ENCODE measurements at places on chromosomes 2 and 18.
A peak's percentile ranks its signal among the peaks of the same experiment; 100 is the strongest.

- DNase-seq: peak; percentile 72
Observed at GRCh38 chr2:226080334-226080733, 680.8 kb downstream of the NYAP2 start.

- peak; percentile 22 for DNase-seq
Observed at GRCh38 chr2:56474412-56475158, 290.8 kb downstream of the CCDC85A start.

DNA sequence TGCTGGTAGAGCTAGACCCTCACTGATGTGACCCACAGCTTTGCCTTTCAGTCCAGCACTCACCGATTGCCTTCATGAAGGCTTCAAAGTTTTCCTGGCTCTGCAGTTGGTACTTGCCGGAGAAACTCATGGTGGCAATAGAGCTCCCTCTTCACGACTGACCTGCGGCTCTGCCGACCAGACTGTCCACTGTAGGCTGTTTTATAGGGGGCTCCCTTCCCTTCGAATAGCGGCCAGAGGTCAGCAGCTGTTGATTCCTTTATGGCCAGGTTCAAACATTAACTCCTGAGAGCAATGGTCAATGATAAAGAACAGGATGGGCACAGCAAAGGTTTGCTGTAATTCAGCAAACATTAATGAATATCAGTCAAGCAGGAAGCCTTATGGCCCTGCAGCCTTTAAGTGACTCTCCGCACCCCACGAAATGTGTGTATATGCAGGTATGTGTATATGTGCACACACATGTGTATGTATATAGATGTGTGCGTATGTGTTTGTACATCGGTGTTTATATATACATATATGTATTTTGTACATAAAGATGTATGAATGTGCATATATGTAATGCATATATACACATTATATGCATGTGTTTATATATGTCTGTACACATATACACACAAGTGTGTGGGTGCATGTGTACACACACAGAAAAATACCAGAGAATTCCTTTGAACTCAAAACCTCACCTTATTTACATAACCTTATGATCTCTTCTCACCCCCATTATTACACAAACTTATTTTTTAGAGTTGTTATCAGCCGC lies at the start of gene FABP1:
Gene FABP1 (minus strand): TSS at position 175 of the 766 bp plus-strand sequence. CDS start 45 bp downstream, at position 130.
- DNase-seq: no peak

DNA sequence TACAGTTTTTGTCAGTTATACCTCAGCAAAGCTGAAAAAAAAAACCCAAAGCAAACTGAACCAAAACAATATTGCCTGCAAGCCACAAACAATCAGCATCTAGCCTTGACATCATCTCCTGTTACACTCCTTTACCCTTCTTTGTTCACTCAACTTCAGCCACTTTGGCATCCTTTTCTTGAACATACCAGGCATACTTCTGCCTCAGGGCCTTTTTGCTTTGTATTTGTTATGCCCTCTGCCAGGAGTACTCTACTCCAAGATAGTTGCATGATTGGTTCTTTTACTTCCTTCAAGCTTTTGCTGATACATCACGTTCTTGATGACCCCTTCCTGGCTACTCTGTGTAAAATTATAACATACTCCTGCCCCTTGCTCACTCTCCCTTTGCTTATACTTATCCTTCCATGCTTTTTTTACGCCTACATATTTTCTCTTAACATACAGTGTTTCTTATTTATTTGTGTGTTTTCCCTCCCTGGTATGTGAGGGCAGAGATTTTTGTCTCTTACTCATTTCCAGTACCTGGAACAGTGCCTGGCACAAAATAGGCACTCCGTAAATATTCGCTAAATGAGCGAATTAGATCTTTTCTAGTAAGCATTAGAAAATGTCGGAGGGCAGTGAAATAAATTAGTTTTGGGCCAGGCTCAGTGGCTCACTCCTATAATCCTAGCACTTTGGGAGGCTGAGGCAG lies 12.7 kb downstream of the ABI2 start:
- peak; percentile 69 for DNase-seq

DNA sequence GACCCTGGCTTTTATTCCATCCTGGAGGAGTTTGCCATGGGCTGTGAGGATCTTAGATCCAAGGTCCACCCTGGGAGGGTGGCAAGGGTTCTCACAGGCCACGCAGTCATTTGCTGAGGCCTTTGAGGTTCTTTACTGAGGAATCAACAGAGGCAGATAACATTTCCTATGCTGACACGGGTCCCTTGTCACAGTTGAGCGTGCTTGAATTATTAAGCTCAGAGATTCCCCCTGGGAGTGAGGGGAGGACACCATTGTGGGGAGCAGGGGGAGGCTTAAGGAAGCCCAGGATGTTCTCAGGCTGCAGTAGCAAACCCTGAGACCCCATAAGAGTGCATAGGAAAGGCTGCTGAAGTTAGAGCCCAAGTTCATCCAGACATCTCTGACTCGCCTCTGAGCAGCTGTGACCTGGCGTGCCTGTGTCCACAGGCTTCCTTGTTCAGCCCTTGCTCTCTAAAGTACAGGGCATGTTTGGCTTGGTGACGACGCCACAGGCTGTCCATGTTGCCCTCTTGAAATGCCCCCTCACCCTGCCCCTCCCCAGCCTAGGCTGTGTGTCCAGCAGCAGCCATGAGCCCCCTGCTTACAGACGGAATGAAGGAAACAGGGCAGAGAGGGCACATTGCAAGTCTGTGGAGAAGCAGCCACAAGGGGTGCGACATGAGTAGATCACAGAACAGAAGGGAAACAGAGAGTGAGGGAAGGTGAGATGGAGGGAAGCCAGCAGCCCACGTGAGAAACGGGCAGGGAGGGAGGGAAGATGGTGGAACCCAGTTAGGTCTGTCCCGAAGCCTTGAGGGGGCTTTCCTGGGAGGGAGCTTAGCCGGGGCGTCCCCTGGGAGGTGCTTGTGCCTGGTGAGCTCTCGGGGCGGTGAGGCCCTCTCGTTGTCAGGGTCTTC lies 34.0 kb downstream of the NAPG start:
- DNase-seq: no peak

DNA sequence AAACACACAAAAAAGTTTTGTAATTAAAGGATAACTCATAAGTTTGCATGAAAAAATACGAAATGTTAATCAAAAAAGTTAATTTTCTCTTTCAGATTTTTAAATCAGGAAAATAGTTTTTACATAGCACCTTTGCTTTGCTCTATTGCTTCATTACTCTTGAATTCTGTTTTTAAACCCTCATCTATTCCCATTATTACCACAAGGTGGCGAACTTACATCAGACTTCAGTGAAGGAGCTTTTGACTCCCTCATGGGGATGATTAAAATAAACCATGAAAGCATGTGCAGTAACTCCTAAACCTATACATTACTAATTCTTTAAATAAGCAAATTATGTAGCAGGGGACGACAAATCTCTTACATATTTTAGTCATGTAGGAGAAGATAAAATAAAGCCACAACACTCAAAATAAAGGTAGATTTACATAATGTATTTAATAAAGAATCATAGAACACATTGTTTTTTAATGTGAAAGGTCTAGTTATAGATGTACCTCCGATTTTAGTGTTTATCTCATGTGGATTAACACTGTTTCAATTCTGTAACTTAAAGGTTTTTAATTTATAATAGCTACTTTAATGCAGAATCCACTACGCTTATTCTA lies 105.2 kb downstream of the NETO1 start:
- peak; percentile 57 for DNase-seq

GRCh38 chr2:157592948-157593347 lies 35.7 kb downstream of the ACVR1C start:
- DNase-seq: no peak

DNA sequence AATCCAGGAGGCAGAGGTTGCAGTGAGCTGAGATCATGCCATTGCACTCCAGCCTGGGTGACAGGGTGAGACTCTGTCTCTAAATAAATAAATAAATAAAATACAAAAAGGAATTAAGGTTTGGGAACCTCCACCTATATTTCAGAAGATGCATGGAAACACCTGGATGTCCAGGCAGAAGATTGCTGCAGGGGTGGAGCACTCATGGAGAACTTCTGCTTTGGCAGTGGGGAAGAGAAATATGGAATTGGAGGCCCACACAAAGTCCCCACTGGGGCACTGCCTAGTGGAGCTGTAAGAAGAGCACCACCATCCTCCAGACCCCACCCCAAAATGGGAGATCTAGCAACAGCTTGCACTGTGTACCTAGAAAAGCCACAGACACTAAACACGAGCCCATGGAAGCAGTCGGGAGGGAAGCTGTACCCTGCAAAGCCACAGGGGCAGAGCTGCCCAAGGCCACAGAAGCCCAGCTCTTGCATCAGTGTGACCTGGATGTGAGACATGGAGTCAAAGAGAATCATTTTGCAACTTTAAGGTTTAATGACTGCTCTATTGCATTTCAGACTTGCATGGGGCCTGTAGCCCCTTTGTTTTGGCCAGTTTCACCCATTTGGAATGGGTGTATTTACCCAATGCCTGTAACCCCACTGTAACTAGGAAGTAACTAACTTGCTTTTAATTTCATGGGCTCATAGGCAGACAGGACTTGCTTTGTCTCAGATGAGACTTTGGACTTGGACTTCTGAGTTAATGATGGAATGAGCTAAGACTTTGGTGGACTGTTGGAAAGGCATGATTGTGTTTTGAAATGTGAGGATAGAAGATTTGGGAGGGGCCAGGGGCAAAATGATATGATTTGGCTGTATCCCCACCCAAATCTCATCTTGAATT lies 265.3 kb downstream of the ZEB2 start:
- no peak for DNase-seq

DNA sequence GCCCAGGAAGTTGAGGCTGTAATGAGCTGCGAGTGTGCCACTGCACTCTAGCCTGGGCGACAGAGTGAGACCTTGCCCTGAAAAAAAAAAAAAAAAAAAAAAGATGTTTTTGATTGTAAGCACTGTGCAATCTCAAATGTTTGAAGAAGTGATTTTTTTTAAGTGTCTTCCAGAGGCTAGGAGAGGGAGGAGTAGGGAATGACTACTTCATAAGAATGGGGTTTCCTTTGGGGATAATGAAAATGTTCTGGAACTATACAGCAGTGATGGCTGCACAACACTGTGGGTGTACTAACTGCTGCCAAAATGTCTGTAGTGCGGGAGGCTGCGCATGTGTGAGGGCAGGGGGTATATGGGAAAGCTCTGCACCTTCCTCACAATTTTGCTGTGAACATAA lies 83.7 kb downstream of the MCFD2 start:
- DNase-seq: no peak

DNA sequence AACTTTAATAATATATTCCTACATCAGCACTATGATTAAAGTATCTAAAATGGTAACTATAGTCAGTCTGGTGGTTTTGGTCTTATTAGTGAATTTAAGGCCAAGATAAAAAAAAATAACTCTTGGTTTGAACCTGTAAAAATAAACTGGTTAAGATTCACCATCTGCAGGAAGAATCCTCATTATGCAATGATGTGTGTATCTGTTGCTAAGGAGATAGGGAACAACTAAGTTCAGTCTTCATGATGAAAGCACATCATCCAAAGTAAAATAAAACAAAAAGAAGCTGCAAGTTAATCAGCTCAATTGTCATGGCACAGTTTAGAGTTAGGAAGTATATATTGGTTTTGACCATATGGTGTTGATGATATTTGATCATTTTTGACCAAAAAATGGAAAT lies 466.0 kb downstream of the NYAP2 start:
- no peak for DNase-seq

GRCh38 chr18:78787751-78788150 lies 191.9 kb upstream of the SALL3 start:
- DNase-seq: no peak

DNA sequence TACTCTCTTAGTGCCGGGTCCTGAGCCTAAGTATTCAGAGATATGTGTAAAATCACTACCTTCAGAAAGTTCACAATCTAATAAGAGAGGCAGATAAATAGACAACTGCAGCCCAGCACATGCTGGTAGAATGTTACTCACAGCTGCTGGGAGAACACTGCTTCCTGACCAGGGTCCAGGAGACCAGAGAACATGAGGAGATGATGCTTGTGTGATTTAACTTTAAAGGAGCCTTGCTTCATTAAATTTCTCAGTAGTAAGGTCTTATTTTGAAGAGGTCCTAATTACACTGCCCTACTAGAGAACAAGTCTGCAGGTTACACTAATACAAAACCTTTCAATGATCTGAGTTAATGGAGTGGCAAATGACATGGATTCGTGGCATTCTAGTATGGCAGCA lies 209.9 kb upstream of the TRIB2 start:
- no peak for DNase-seq

GRCh38 chr2:182228073-182228473 lies 198.8 kb downstream of the PDE1A start:
- no peak for DNase-seq
